ENCODE measurements at places on chromosomes 1 and 21. TPM values are rescaled to one million over a fixed set of nuclear protein-coding genes. Genes with fewer than 3 reads are reported as not detected.
A peak's percentile ranks its signal among the peaks of the same experiment; 100 is the strongest.

GRCh38 chr1:56774067-56774609, 45.1 kb downstream of the FYB2 start:
- no peak for DNase-seq

The C4BPA gene
- not detected for total RNA-seq

The SRGAP2B gene
- 25.3 TPM for total RNA-seq

The BARHL2 gene
- total RNA-seq = not detected

GRCh38 chr1:232613752-232614381, 16.1 kb downstream of the SIPA1L2 start:
- no peak for DNase-seq

DNA sequence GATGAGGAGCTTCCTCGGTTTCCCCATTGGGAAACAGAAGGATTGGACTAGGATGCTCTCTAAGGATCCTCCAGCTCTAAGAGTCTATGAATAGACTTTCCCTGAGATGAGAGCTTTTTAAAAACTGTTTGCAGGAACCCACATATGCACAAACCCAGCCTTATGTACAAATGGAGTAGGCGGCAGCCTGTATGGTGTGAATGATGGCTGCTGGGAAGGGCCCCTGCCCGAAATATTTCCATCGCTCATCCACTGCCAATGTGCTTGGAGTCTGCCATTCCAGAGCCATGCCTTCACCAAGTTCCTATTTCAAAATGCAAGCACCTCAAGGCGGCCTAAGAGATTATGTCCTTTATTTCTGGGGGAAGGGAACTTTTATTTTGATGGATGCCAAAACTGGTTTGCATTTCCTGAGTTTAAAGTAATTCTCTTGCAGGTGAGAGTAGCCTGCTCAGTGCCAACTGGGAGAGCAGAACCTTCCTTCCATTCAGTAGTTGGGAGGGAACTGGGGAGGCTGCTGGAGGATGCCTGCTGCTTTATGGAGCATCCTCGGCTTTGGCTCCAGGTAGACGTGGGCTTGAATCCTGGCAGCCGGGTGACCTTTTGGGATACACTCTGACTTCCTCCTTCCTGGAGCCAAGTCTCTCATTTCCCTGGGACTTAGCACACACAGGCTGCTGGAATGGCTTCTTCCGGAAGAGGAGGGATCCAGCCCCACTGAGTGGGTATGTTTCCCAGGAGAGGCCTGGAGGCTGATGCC, 165.9 kb downstream of the ACTL8 start:
- no peak for DNase-seq

- no peak for DNase-seq
These were observed 311.2 kb downstream of the PAPPA2 start for GRCh38 chr1:176774224-176774623.

DNA sequence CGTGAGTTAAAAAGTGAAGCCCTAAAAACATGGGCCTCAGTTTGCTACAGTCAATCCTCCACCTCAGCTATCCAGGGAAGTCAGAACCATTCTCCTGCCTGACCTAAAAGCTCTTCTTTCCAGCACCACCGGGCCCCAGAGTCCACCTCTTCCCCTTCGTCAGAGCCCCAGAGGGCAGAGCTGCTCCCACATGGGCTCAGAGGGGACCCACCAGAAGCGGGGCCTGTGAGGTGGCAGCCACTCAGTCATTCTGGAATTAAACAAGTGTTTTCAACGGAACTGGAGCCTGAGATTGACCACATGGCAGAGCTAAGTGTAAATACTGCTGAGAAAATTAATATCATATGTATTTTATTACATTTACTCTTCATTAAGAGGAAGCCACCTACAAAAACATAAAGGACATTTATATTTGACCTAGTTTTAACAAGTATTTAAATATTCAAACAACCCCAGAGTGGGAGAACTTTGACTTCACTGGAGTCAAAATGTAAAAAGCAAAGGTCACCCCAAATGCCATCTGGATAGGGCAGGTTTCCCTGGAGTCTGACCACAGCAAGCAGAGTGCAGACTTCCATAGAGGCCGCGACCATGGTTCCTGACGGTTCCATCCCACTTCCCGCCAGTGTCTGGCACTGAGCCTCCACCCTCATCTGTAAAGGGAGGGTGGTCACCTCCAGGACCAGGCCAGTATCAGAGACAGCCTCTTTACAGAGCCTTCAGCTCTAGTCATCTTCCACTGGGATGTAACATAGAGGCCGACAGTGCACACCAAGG, 1.8 kb downstream of the SUMO3 start:
- DNase-seq = no peak

The MYOG gene
- total RNA-seq = not detected

DNA sequence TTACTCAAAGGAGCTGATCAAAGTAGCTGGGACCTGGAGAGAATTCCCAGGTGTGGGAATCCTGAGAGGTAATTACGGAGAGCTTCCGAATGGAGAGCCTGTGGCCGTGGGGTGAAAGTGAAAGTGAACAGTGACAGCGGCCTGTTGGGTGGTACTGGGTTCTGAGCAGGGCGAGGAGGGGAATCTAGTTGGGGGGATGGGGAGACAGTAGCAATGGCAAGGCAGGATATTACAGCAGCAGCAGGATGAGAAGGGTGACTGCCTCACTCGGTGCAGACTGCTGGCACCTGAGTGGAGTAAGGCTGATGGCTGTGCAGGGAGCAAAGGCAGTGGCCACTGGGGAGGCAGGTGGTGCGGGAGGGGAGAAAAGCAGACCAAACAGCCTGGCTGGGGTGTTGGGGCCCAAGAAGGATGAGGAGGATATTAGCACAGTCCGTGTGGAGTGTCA, 70.3 kb upstream of the PRDX6 start:
- no peak for DNase-seq

The RAP1GAP gene
- 1.7 TPM for total RNA-seq

DNA sequence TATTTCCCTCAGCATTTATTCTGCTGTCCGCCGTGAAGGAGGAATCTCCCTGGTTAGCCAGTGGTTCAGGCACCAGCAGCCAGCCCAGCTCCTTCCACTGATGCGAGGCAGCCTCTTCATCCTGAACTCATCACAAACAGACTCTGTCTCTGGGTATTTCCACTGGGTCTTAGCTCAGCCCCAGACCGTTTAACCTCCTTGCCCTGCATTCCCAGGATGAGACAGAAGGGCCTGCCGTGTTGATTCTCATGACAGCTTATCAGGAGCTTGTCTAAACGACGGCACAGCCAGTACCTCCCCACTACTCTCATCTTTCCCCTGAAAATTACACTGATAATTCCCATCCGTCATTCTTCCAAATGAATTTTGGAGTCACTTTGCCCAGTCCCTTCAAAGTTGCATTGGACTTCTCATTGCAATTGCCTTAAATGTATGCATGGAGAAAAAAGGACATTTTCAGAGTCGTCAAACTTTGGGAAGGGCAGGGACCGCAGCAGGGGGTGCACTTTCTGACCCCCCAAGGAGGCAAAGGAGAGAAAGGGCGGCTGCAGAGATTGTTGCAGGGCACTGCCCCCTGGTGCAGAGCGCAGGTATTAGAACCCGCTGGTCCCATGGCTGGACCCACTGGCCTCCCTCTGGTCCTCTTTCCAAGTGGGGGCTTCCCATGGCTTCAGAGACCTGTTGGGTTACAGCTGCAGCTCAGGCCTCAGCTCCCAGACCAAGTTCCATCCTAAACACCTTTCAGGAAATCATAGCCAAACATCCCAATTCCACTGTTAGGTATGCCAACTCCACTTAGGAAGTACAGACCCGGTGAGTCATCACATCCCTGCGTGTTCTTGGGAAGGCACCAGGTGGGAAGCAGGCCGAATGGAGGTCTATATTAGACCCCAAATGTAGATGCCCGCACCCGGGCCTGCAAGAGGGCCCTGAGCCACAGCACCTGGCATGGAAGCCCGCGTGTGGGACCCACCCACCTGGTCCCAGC, 3.7 kb upstream of the MEGF6 start:
- peak; percentile 24 for DNase-seq

The NBL1 gene
- total RNA-seq = 25.0 TPM

DNA sequence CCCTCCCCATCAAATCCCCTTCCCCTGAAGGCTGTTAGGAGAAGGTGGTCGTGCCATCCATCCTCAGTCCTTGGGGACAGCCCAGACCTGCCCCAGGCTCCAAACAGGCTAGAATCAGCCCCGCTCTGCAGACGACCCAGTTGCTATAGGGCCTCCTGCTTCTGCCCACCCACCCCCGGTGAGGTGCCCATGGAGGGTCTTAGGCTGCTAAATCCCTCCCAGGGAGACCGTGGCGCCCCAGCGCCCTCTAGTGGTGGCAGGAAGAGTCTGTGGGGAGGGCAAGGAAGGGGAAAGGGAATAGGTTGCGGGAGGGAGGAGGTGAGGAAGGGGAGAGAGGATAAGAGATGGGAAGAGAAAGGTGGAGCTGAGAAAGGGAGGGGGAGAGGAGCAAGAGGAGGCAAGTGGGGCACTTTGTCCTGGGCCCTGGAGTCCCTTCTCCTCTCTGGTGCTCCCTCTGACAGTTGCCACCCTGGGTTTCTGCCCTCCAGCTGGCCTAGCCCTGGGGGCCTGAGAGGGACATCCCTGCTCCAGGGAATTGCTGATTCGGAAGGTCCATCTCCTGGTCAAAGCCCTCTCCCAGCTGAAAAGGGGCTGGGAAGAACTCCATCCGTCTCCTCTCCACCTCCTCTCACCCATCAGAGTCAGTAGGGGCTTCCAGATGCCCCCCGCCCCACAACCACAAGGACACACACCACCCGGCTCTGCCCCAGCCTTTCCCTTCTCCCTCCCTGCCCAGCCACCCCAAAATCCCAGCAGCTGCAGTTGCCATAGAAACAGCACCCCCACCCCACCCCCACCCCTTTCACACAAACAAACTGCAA, 55.4 kb downstream of the CAMK2N1 start:
- DNase-seq = peak; percentile 60

The PTCH2 gene
- total RNA-seq = 0.61 TPM

DNA sequence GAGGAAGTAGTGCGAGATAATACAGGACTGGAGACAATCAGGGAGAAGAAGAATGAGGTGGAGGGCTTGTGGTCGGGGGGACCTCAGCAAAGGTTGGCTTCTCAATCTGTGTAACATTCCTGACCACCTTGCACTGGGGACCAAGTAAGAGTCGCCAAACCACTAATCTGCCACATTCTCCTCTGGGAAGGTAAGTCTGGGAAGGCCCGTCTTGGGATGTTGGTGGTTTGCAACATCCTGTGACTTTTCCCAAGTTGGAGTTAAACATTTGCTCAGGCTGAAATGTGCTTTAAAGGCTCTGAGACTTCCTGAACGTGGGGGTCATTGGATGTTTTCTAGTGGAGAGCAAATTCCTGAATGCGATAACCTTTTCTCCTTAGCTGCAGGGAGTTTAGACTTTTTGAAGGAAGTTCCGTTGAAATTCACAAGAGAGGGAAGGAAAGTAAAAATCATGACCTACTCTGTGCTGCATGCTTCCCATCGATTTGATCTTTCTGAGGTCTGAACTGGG, 325.9 kb downstream of the RPS6KC1 start:
- DNase-seq = no peak

The PLEKHA6 gene
- total RNA-seq = 0.52 TPM

GRCh38 chr21:16262091-16262490, 532.3 kb downstream of the USP25 start:
- no peak for DNase-seq

- DNase-seq = no peak
These were observed 40.3 kb downstream of the NPHP4 start for GRCh38 chr1:5951846-5952410.

DNA sequence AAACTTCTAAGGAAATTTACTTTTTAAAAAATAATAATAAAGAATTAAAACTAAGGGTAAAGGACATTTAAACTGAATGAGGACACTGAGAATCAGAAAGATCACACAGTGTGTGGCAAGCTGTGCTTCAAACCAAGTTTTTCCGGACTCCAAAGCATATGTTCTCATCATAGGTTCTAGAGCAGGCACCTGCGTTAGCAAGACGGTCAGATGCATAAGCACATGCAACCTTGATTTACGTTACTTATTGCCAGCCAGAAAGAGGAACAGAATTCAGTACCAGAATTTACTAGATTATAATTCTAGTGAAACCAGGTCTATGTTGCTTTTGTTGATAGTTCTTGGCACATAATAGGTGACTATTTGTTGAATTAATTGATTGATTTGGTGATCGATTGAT, 6.2 kb upstream of the LBR start:
- DNase-seq = no peak

- no peak for DNase-seq
These were observed 278.5 kb upstream of the PLD5 start for GRCh38 chr1:242802973-242803372.

The NEGR1 gene
- total RNA-seq = not detected

The LDLRAD1 gene
- total RNA-seq = not detected

GRCh38 chr1:215992620-215993019, 425.5 kb downstream of the KCTD3 start:
- no peak for DNase-seq

GRCh38 chr1:207873055-207873890, 37.7 kb downstream of the CD34 start:
- peak; percentile 71 for DNase-seq

The KCNQ4 gene
- total RNA-seq = 0.45 TPM

GRCh38 chr1:61123326-61123725, 41.0 kb downstream of the NFIA start:
- DNase-seq = no peak

The HTR1D gene
- total RNA-seq = not detected

The PRRX1 gene
- not detected for total RNA-seq

- DNase-seq = no peak
These were observed 184.7 kb upstream of the SGIP1 start for GRCh38 chr1:66349242-66349641.

GRCh38 chr1:182622901-182623528, 18.8 kb upstream of the RGS16 start:
- DNase-seq = no peak

DNA sequence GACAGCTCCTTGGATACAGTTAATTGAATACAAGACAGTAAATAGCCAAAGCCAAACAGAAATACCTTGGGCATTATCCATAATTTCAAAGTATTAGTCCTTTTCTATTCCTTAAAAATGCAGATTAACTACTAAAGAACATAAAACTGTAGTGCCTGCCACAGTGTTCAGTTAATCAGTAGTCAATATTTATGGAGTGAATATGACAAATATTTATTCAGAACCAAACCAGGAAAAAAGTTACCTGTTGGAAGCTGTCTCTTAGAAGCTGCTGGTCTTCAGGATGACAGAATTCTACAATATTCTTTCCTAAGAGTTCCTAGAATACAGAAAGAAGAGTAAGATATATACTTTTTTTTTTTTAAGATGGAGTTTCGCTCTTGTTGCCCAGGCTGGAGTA, 18.2 kb upstream of the CTSK start:
- no peak for DNase-seq

DNA sequence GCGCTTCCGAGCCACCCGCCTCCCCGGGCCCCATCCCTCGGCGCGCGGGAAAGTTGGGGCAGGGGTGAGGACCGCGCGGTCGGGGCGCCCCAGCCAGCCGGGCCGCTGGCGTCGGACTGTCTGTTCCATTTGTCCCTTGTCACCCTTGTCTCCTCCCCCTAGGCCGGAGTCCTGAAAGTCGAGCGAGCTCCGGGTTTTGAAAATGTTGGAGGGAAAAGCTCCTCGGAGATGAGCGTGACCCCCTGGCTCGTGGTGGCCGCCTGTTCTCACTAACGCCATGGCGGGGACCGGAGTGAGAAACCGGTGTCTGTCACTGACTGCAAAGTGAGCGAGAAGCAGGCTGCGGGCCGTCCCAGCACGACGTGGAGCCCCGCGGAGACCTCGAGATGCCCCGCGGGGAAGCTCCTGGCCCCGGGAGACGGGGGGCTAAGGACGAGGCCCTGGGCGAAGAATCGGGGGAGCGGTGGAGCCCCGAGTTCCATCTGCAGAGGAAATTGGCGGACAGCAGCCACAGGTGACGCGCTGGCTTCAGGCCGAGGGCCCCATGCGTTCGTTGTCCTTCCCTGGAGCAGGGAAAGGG, 491 bp downstream of the PER3 start:
- DNase-seq = no peak

All from activated CD4-positive, alpha-beta memory T cell treated with anti-CD3 and anti-CD28 coated beads for 36 hours (primary cell).